ENCODE measurements at places on chromosomes 2 and 18.

DNA sequence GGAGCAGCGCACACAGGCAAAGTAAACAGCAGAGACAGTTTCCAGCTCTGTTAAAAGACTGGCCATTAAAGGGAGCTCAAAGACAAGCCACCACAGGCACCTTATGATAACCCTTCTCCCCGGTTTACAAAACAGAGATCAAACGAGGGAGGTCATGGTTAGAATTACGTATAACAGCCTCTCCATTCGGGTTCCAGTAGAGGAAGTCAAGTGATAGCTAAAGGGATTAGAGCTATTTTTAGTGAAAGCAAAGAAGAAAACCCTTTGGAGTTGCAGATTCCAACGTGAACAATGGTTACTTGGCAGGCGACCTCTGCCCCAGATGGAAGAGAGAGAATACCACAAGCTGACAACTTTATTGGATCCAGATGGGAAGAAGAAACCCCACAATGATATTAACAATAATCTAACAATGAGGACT, 31.2 kb upstream of the EDAR start:
- no peak for DNase-seq

DNA sequence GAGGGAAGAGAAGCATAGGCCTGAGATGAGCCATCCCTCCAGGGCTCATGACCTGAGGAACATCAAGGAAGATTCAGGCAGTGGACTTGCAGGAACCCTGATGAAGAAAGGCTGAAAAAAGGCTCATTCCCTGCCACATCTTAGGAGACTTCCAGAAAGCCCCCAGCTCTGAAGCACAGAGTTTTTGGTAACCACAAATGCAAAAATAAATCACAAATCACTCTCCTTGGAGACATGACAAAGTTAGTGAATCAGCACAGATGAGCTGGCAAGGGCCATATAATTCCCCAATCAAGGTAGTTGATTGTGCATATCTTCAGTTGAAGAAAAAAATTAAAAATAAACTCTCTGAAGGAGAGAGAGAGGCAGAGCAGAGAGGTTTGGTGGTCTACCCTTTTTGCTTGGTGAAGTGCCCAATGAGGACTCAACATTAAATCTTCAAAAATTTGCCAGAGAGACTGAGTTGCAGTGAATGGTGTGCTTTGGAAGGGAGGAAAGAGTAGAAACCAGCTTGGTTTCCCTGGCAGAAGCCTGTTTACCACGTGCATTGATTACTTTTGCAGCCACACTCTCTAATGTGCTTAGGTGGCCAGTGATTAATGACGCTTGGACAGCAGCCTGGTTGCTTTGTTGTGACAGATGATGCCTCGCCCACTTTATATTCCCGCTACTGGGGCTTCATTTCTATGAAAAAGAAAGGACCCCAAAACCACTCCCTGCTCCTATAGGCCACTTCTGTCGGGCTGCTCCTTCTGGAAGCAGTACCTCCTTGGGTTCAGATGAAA, 257.4 kb upstream of the SLC14A2 start:
- no peak for DNase-seq

DNA sequence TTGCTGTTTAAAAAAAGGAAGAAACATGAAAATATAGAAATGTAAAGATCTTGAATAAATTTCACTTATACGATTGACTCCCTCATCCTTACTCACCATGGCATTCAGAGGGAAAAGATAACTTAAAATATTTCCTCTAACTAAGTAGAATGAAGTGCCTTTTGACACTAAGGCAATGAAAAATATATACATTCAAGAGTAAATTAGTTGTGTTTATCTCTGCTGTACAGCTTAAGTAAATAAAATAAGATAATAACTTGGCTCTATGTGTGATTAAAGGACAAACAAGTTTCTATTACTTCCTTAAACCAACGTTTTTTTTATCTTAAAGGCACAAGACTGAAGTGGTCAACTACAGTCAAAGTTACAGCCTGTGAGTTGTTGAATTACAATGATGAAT, 142.3 kb upstream of the LRRTM4 start:
- no peak for DNase-seq

- DNase-seq = no peak
Measured at GRCh38 chr2:42663828-42664227, 95.4 kb downstream of the MTA3 start.
